ENCODE measurements at places on chromosomes 1 and 21. TPM values are rescaled to one million over a fixed set of nuclear protein-coding genes. Genes with fewer than 3 reads are reported as not detected.

KCNJ10 gene
- 7.6 TPM for total RNA-seq

FMO2 gene
- total RNA-seq = 5.7 TPM

FAAP20 gene
- 32.7 TPM for total RNA-seq

PDC gene
- 285 TPM for total RNA-seq

TNFRSF14 gene
- total RNA-seq = 50.0 TPM

CFHR4 gene
- total RNA-seq = not detected

MASP2 gene
- total RNA-seq = not detected

CXADR gene
- 57.9 TPM for total RNA-seq

GJA4 gene
- 18.1 TPM for total RNA-seq

INSRR gene
- total RNA-seq = 0.22 TPM

RNF223 gene
- not detected for total RNA-seq

GPR37L1 gene
- 0.88 TPM for total RNA-seq

TNFRSF9 gene
- not detected for total RNA-seq

CLEC20A gene
- total RNA-seq = not detected

C1orf56 gene
- 8.9 TPM for total RNA-seq

NPL gene
- total RNA-seq = 5.4 TPM

C1orf198 gene
- total RNA-seq = 53.7 TPM

DYNLT4 gene
- not detected for total RNA-seq

KCNA3 gene
- 3.6 TPM for total RNA-seq

SLC30A1 gene
- 26.3 TPM for total RNA-seq

NMNAT2 gene
- 7.5 TPM for total RNA-seq

LYST gene
- total RNA-seq = 72.5 TPM

IFNLR1 gene
- total RNA-seq = 1.6 TPM

GUCA2B gene
- not detected for total RNA-seq

FCGR2B gene
- total RNA-seq = 1.9 TPM

OR2T29 gene
- total RNA-seq = not detected

MTF2 gene
- 98.0 TPM for total RNA-seq

SPAG17 gene
- 13.5 TPM for total RNA-seq

LTN1 gene
- 74.9 TPM for total RNA-seq

RSRP1 gene
- total RNA-seq = 147 TPM

NCAM2 gene
- 24.0 TPM for total RNA-seq

HSD11B1 gene
- 0.77 TPM for total RNA-seq

NBL1 gene
- 51.1 TPM for total RNA-seq

HIVEP3 gene
- total RNA-seq = 4.7 TPM

CHIT1 gene
- total RNA-seq = not detected

RPTN gene
- not detected for total RNA-seq

KCNE2 gene
- total RNA-seq = not detected

CELA2A gene
- total RNA-seq = not detected

CHODL gene
- 17.5 TPM for total RNA-seq

CLCA1 gene
- total RNA-seq = not detected

KCNJ15 gene
- 0.38 TPM for total RNA-seq

MROH7 gene
- 8.5 TPM for total RNA-seq

TMEM240 gene
- 12.0 TPM for total RNA-seq

MYBPH gene
- 4.5 TPM for total RNA-seq

LIN28A gene
- total RNA-seq = not detected

CHI3L1 gene
- 6.3 TPM for total RNA-seq

SH2D2A gene
- total RNA-seq = 0.27 TPM

KIF14 gene
- total RNA-seq = 4.3 TPM

MIXL1 gene
- not detected for total RNA-seq

SAMD11 gene
- 102 TPM for total RNA-seq

PTPRF gene
- total RNA-seq = 169 TPM

SPRR2G gene
- total RNA-seq = not detected

CERS2 gene
- total RNA-seq = 62.3 TPM

ADORA1 gene
- total RNA-seq = 1.9 TPM

KLF17 gene
- not detected for total RNA-seq

CAMSAP2 gene
- 90.5 TPM for total RNA-seq

KRTAP21-2 gene
- not detected for total RNA-seq
